ENCODE measurements at places on chromosomes 13 and 19.

DNA sequence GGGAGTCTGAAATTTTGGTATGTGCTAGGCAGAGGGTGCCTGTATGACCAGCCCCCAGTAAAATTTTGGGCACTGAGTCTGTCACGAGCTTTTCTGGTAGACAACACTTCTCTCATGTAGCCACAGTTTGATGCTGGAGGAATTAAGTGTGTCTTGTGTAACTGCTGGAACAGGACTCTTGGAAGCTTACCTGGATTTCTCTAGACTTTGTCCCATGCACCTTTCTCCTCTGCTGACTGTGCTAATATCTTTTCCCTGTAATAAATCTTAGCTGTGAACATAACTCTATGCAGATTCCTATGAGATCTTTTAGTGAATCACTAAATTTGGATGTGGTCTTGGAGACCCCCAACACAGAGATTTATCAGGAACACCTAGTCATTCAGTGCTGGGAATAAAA is 13.8 kb downstream of the RNF6 start:
- no peak for DNase-seq

GRCh38 chr13:74929436-74929835 is 552.5 kb downstream of the TBC1D4 start:
- no peak for DNase-seq

DNA sequence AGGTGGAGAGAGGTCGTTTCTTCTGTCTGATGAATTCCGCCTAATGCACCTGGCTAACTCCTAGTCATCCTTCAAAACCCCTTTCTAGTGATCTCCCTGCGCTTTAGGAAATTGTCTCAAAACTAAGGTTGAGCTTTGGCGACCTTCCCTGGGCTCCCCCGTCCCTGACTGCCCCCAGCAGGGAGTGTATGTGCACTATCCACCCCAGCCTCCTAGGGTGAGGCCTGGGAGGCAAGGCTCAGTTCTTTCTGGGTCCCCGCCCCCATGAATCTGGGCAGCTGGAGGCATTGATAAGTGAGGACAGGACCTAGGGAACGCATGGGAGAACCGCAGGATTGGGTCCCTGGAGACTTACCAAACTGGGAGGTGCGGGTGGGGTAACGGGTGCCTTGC is 378 bp downstream of the TLE6 start:
- no peak for DNase-seq

- DNase-seq, result no peak
Measured at GRCh38 chr13:51887468-51887867, 25.7 kb downstream of the CCDC70 start.

GRCh38 chr13:59352600-59352999 is 811.1 kb downstream of the DIAPH3 start:
- DNase-seq, result no peak
